ENCODE measurements at places on chromosomes 1 and 21.

DNA sequence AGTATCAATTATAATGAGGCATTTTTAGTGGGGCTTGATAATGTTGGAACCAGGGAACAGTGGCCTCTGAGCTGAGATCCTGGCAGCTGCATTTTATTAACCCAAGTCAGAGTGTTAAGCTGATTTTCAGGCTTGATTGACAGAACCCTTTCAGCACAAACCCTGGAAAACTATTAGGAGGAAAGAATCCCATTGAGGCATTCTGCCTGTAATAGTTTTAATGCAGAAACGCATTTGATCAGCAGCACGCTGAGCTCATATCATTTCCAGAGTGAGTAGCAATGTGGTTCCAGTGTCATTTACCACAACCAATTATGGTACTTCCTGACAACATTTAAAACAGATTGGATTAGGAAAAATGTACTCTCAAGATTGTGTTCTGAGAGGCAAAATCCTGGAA is 78.3 kb upstream of the BARHL2 start:
- no peak for DNase-seq

GRCh38 chr1:205298191-205298994 is 23.2 kb downstream of the NUAK2 start:
- no peak for DNase-seq

DNA sequence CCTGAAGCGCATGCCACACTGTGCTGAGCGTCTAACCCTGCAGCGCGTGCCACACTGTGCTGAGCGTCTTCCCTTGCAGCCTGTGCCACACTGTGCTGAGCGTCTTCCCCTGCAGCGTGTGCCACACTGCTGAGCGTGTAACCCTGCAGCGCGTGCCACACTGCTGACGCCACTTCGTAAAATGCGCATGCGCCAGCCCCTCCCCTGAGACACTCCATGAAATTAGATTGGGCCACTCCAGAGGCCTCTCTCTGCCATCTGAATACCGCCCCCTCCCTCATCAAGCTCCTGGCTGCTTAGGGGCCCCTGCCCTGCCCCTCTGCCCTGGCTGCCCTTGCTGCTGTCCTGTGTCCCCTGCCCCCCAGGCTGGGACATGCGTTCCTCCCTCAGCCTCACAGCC is 84.8 kb downstream of the POFUT2 start:
- no peak for DNase-seq

- no peak for DNase-seq
Measured at GRCh38 chr1:62891956-62892562, 108.1 kb downstream of the ATG4C start.

DNA sequence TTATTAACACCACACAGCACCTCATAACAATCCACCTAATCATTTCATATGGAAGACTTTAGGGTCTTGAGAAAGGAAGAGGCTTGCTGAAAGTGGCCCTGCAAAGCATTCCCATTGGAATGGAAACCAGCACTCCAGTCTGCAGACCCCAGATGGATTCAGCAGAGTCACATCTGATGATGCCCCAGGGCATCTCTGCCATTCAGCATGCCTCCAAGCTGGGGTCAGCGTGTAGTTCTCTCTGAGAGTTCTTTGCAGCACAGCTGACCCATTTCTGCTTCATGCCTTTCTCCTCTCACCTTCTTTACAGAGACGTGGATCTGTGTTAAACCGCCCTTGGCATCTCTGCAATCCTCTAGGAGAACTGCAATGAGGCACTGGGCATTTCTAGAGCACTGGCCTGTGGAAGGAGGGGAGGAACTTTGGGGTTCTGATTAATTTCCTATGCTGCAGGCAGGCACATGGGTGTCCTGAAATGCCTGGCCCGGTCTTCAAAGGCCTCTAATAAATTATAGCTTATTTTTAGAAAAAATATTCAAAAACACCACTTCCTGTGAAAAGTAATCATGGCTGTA is 2.6 kb upstream of the LUZP1 start:
- DNase-seq, result no peak

DNA sequence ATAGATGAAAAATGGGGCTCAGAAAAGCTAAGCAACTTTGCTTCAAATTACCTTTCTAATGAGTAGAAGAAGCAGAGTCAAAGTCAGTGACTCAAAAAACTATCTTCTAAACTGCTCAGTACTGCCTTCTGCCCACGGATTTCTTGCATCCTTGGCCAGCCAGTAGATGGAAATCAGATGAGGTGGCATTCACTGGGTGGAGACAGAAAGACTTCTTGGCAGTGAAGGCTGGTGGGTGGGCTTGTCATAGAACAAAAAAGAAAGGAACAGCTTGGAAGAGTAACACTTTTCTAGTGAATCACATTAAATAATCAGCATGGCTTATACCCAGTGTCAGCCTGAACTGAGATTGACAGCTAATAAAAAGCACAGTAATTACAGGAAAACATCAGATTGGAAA is 170.7 kb downstream of the ST6GALNAC5 start:
- no peak for DNase-seq

- peak; percentile 23 for DNase-seq
Measured at GRCh38 chr1:46062651-46063319, 69.6 kb downstream of the PIK3R3 start.

GRCh38 chr1:19071674-19072281 is 115.3 kb upstream of the IFFO2 start:
- no peak for DNase-seq

DNA sequence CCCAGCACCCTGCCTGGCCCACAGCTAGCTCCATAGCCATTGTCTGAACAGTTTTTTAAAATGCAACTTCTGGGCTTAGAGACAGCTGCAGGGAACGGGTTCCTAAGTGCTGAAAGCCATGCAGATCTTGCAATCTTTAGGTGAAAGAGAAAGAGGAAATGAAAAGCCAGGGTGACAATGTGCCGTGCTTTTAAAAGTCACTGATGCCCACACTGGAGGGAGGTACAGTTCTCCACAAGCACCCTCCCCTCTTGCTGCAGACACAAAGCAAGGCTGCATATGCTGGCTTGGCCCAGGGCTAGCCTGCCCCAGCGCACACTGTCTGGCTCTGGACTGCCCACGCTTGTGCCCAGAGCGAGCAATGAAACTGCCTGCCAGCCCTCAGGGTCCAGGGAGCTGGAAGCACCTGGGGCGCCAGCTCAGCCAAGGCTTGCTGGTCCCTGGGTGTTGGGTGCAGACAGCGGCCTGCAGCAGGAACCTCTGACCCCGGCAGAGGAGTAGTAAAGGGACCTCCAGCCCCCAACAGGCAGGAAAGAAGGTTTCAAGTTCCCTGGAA is 70.4 kb downstream of the AJAP1 start:
- no peak for DNase-seq

DNA sequence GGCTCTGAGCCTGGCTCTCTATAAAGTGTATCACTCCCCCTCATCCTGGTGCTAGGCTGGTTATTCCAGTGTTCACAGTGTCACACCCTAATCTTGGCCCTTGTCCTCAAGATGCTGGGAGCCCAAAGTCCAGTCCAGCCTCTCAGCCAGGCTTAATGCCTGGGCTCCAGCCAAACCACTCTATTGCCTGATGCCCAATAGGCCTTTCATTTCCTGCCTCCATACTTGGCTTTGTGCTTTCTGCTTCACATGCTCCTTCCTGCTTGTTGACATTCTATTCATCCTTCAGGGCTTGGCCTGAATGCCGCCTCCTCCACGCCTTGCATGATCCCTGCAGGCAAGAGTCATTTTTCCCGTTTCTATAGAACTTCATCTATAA is 1.7 kb downstream of the KLHDC8A start:
- DNase-seq, result no peak

GRCh38 chr1:26127235-26128163 is 15.9 kb downstream of the PDIK1L start:
- no peak for DNase-seq
